ENCODE measurements at places on chromosomes 2 and 18.

GRCh38 chr2:201246280-201246679, 14.1 kb upstream of the CASP8 start:
- no peak for DNase-seq

GRCh38 chr18:63994783-63995399, 25.0 kb downstream of the SERPINB8 start:
- DNase-seq = no peak

GRCh38 chr2:116490511-116491145, 1323.9 kb upstream of the DDX18 start:
- no peak for DNase-seq

DNA sequence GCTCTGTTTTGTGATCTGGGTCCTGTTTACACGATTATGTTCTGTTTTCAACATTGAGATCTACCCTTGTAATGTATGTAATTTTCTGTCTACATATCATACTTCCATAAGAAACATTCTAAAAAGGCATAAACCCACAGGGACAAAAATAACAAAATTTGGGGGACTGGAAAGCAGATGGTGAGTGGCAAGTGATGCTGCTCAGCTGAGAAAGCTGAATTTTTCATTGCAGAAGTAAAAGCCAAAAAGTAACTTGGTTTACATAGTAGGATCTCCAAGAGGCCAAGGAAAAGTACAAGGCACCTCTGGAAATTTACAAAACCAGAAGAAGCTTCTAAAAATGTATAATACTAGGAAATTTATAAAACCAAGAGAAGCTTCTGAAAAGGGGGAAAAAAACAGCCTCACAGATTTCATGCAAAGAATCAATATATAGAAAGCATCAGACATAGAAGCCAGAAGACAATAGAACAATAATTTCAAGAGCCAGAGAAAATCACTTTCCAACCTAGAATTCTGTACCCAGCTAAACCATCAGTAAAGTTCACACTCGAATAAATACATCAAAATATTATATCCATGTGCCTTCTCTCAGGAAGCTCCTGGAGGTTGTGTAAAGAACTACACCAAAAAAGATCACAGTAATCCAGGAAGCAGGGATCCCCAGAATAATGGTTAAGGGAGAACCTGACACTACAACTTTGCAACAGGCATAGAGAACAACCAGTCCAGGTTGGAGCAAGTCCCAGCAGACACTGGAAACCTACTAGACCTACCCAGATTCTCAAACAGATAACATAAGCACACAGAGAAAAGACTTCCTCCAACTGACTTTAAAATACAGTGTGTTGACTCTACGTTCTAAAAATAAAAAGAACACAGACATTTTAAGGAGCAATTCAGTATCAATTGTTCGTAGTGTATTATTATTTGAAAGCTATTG, 401.7 kb upstream of the HS6ST1 start:
- no peak for DNase-seq

- DNase-seq = no peak
Measured at GRCh38 chr2:152466980-152467676, 132.2 kb downstream of the FMNL2 start.

DNA sequence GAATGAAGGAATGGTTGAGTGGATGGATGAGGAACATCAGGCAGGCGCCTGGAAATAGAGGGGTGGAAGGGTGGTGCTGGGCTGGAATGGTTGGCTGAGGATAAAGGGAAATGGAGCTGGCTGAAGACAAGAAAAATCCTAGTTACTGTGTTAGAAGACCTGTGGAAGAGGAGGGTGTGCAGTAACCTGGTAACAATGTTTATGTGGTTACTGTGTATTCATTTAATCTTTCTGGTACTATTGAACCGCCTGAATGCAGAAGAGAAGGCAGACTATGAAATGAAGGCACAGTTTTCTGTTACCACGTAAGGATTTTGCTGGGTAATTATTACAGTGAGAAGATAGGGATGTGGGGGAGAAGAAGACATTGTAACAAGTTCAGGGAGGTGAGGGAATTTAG, 110.3 kb upstream of the MGAT5 start:
- no peak for DNase-seq

GRCh38 chr2:240919786-240920782, 13.9 kb downstream of the CROCC2 start:
- no peak for DNase-seq

DNA sequence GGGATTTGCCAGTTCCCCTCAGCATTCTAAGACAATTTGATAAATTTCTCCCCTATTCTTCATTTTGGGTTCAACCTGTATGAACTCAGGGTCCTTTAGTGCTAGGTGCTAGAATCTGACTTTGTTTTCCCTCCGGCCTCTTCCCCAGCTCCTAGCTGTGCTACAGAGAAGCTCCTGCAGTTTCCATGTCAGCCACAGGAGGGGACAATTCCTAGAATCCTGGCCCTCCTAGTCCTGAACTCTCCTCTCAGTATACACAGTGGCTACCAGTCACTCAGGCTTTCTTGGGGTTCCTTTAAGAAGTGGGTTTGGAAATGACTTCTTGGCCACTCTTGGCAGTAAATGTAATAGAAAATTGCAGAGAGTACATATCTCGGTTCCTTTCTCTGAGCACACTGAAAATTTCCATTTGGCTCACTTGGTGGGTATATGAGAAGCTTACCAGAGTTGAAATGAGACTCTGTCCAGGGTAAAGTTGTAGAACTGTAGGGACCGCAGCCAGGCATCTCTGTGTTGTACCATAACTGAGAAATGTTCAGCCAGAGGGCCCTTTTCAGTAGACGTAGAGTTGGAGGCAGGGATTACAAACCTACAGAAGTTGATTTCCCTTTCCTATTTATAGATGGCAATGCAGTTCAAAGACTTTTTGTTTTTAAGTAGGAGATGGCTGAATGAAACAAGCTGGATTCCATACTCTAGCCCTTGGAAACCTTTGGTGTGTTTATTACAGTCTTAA, 5.0 kb upstream of the CHST10 start:
- no peak for DNase-seq

DNA sequence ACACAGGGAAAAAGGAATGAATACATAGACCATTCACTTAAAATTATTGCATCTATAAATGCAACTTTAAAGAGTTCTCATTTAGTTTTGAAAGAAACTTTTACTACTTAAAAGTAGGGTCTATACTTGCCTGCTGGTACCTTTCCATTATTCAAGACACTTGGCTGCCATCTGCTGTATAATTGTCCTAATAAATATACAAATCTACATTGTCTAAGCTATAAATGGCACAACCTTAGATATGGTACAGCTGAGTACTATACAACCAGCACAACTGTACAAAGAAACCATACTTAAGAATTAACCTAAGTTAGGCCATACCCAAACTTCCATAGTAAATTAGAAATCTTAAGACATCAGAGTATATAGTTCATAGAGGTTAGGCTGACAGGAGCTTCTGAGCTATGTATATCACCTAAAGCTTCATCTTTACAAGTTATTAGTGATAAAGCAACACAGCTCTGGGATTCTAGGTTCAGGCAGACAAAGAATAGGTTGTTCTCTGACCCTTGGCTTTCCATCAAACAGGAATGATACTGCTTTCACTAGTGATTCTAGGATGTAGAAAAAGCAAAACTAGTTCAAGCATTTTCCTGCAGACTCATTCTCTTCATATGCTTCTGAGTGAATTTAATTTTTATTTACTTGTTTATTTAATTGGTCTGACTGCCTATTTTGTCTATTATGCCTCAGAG, 22.1 kb downstream of the EXOC6B start:
- no peak for DNase-seq

GRCh38 chr18:76673281-76674185, 148.8 kb upstream of the ZNF236 start:
- no peak for DNase-seq

Data from stimulated activated CD4-positive, alpha-beta T cell treated with anti-CD3 and anti-CD28 coated beads, Interleukin-1b, Interleukin-23, amount 100 ng/mL, for 24 hours (primary cell).